Activated T-helper 17 cell treated with anti-CD3 and anti-CD28 coated beads, Interleukin-2, amount 50 U/mL, for 72 hours (primary cell): ENCODE measurements at places on chromosomes 6 and 20.

DNA sequence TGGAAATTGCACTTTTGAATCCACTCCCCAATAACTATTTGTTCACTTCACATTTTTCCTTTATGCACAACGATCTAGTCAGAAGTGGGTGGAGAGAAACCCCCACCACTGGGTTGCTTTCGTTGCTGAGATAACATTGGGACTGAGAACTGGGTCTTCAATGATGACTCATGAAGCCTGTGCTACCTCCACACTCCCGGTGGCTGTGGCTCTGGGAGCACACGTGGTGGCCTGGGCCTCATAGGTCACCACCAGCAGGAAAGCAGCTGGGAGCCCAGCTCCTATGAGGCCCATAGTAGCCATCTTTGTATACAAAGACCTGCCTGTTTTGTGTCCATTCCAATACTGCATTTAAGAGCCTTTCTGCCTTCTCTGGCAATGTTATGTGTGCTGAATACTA lies 178.0 kb upstream of the SASH1 start:
- H3K4me1 ChIP-seq, result no peaks in the 10 kb centered on the region
- H3K27ac ChIP-seq, result no peak overlapping the region
- peak; percentile 67 for ATAC-seq
- H3K36me3 ChIP-seq, result no peaks in the 10 kb centered on the region

DNA sequence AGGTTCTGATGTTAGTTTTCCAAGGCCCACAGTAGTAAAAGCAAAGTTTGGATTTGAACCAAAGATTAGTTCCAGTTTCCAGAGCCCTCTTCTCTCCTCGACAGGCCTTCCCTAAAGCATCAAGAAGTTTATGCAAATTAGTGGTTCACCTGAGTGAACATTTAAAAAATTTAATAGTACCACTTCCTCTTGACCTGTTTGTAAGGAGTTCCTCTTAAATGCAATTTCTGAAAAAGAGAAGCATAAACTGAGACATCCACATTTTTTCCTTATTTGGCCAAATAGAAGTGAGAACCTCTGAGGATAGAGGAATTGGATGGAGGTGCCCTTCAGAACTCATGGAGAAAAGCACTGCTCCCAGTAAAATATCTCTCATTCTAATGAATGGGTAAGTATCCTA lies 1.2 kb upstream of the DSE start:
- H3K36me3 ChIP-seq, result peaks cover 4% of the 10 kb centered on the region
- H3K27me3 ChIP-seq, result no peaks in the 10 kb centered on the region
- peaks cover 19% of the 10 kb centered on the region for H3K4me1 ChIP-seq
- H3K4me3 ChIP-seq, result peak overlapping the region; percentile 82

DNA sequence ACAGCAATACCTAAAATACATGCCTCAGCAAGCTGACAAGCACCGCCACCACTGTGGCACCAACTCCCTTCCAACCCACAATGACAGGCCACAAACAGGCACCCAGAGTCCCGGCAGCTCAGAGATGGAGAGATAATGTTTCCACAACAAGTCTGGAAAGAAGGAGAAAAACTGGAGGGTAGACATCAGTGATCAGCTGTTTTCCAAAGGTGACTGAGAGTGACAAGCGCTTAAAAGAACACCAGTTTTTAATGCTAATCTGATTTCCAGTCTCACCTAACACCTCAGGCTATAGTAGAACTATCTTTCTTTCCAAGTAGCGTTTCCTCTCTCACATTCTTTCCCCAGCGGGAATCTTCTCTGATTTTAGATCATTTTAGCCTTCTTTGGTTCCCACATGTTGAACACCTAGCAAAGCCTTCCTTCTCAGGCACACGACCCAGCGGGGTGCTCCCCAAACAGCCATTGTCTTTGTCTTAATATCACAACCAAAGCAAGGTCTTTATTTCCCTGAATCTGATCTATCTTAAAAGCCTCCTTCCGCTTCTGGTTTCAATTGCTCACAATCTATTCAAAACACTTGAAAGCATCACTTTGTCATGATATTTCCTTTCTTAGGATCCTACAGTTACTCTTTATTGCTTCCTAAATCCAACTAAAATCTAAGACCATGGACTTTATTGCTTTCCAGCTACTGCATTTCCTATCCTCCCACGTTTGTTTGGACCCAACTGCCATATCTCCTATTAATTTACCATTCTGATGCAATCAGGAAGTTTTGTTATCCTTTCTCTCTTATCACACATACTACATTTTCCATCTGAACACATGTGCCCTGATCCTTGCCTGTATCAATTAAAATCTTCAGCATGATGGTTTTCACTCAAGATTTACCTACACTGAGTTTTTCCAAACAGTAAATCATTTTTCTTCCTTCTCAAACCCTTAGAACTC lies 282.7 kb downstream of the ADGB start:
- H3K36me3 ChIP-seq, result no peaks in the 10 kb centered on the region
- H3K4me1 ChIP-seq, result no peaks in the 10 kb centered on the region
- no peak for ATAC-seq

DNA sequence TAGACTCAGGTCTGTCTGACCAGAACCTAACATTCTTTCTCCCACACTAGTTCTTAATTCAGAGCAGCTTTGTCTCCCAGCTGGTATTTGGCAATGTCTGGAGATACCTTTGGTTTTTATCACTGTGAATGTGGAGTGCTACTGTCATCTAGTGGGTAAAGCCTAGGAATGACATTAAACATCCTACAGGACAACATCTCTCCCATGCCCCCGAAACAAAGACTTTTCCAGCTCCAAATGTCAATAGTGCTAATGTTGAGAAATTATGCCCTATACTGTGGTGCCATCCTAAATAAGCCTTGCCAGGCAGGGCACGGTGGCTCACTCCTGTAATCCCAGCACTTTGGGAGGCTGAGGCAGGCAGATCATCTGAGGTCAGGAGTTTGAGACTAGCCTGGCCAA lies 4.2 kb upstream of the TTPAL start:
- no peak overlapping the region for H3K27ac ChIP-seq
- H3K4me1 ChIP-seq, result peaks cover 7% of the 10 kb centered on the region
- ATAC-seq, result no peak
- no peaks in the 10 kb centered on the region for H3K36me3 ChIP-seq

DNA sequence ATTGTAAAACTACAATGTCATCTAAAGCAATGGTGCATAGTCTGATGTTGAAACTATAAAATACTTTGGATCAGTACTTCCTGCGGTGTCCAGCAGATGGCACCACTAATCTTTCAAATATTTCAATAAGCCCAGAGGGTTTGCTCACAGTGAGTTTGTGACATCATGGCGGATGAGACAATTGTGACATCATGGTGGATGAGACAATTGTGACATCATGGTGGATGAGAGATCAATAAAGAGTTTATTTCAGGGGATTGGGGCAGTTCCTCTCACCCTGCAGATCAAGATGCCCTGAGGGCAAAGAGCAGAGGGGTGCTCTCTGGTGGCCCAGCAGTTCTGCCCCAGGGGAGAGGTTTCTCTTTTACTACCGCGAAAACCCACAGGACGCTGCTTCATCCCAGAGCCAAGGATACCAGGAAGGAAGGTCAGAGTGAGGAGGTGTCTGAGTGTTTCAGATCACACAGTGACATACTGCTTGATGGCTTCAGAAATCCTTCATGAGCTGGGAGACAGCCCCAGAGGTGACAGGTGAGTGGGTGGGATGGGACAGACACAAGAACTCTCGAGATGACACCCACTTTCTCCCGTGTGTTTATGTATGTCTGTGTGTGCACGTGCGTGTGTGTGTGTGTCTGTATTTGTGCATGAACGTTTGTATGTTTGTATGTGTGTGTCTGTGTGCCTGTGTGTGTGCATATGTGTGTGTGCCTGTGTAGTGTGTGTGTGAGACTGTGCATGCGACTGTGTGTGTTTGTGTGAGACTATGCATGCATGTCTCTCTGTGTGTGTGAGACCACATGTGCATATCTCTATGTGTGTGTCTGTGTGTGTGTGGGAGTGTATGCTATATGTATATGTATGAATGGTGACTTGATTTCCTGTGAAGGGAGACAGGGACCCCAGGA lies 7.3 kb upstream of the ULBP2 start:
- no peak overlapping the region for H3K4me3 ChIP-seq
- ATAC-seq, result peak; percentile 50
- peaks cover 7% of the 10 kb centered on the region for H3K36me3 ChIP-seq
- H3K4me1 ChIP-seq, result peaks cover 16% of the 10 kb centered on the region

- ATAC-seq, result no peak
- H3K4me3 ChIP-seq, result no peak overlapping the region
- no peaks in the 10 kb centered on the region for H3K4me1 ChIP-seq
- no peaks in the 10 kb centered on the region for H3K36me3 ChIP-seq
Measured at GRCh38 chr6:21128601-21129000, 464.9 kb upstream of the SOX4 start.

DNA sequence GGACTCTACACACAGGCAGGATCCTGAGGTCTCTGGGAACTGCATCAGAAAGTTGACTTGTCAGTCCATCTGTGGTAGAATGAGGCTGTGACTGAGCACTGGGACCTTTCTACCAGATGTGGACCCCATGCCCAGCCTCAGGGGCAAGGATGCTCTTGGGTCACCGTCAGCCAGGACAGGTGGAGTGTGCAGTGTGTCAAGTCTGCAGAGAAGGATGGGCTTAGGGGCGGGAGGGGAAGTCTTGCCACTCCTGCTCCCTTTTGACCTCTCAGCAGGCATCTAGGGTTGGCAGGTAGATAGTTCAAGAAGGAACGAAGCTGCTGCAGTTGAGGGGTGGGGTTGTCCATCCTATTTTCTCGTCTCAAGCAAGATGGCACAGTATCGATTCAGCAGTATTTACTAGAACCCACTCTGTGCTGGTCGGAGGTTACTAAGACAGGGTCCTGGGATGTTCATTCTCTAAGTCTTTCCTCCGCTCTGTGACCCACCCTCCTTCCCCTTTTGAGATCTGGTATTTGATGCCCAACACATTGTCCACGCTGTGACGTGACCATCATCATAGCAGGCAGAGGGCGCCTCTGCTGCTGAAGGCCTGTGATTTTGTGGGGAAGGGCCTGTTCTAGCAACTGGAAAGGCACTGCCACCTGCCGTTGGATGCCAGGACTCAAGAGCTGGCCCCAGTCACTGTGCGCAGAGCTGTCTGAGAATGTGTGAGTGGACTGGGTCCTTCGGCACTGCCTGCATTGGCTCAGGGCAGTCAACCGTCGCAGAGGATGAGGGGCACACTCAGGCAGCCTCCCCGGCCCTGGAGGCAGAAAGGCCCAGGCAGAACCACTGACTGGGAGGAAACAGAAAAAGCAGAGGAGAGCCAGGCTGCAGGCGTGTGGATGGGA lies 23.2 kb downstream of the RBCK1 start:
- H3K4me3 ChIP-seq, result no peak overlapping the region
- no peak for ATAC-seq
- H3K36me3 ChIP-seq, result peaks cover 90% of the 10 kb centered on the region
- peak overlapping the region; percentile 75 for H3K27ac ChIP-seq
- peaks cover 17% of the 10 kb centered on the region for H3K4me1 ChIP-seq

DNA sequence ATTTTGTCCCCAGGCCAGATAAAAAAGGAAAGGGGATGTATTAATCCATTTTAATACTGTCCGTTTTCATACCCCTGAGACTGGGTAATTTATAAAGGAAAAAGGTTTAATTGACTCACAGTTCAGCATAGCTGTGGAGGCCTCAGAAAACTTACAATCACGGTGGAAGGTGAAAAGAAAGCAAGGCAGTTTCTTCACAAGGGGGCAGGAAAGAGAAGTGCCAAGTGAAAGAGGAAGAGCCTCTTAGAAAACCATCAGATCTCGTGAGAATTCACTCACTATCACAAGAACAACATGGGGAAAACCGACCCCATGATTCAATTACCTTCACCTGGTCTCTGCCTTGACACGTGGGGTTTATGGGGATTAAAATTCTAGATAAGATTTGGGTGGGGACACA lies 152.5 kb downstream of the IBTK start:
- no peak overlapping the region for H3K27ac ChIP-seq
- no peaks in the 10 kb centered on the region for H3K4me1 ChIP-seq
- peaks cover 8% of the 10 kb centered on the region for H3K27me3 ChIP-seq
- H3K36me3 ChIP-seq, result no peaks in the 10 kb centered on the region
- no peak for ATAC-seq

- no peaks in the 10 kb centered on the region for H3K36me3 ChIP-seq
- no peaks in the 10 kb centered on the region for H3K4me1 ChIP-seq
- no peak overlapping the region for H3K4me3 ChIP-seq
- peaks cover 29% of the 10 kb centered on the region for H3K27me3 ChIP-seq
- H3K27ac ChIP-seq, result no peak overlapping the region
- ATAC-seq, result no peak
Measured at GRCh38 chr20:2006452-2007361, 12.8 kb upstream of the PDYN start.

GRCh38 chr20:50226093-50226974 lies 35.7 kb downstream of the CEBPB start:
- H3K36me3 ChIP-seq, result no peaks in the 10 kb centered on the region
- peaks cover 6% of the 10 kb centered on the region for H3K4me1 ChIP-seq
- ATAC-seq, result peak; percentile 55
- H3K4me3 ChIP-seq, result no peak overlapping the region
- H3K27ac ChIP-seq, result peak overlapping the region; percentile 16

DNA sequence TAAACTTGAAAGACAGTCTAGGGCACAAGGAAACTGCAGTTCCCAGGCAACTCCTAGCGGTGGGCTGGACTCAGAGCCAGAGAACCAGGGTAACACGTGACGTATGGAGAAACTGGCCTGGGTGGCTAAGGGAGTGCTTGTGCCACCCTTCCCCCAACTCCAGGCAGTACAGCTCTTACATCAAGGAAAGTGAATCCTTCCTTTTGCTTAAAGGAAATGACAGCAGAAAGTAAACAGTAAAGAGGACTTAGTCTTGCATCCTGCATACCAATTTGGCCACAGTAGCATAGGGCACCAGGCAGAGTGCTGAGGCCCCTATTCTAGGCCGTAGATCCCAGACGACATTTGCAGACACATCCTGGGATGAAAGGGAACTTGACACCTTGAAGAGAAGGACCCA lies 322.8 kb downstream of the CD109 start:
- H3K27ac ChIP-seq, result no peak overlapping the region
- H3K4me1 ChIP-seq, result no peaks in the 10 kb centered on the region
- H3K4me3 ChIP-seq, result no peak overlapping the region
- no peaks in the 10 kb centered on the region for H3K27me3 ChIP-seq
- H3K36me3 ChIP-seq, result no peaks in the 10 kb centered on the region

- H3K4me3 ChIP-seq, result no peak overlapping the region
- H3K36me3 ChIP-seq, result no peaks in the 10 kb centered on the region
- no peak overlapping the region for H3K27ac ChIP-seq
Measured at GRCh38 chr6:133435065-133435728, 194.0 kb downstream of the EYA4 start.

DNA sequence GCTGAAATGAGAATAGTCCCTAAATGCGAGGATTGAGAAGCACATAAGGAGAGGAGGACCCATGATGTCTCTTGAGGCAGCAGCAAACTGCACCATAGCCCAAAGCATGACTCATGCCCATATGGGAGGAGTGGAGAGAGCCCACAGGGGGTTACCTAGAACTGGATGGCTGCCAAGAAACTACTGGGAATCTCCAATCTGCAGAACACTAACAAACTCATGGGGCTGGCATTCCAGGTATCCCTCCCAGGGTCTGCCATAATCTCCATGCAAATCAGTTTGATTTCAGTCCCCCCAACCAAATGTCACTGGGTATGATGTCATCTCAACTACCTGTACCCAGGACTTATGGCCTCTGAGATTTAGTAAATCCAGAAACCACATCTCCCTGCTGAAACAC lies 410.5 kb downstream of the PTPRT start:
- no peak overlapping the region for H3K4me3 ChIP-seq
- no peak for ATAC-seq
- no peaks in the 10 kb centered on the region for H3K4me1 ChIP-seq
- no peaks in the 10 kb centered on the region for H3K27me3 ChIP-seq

GRCh38 chr20:33719989-33720709 lies at the start of gene PXMP4:
Gene PXMP4, minus strand, starts transcription at chr20:33720310. Its CDS starts 103 bp downstream, at chr20:33720207.
- H3K4me3 ChIP-seq, result peak within 1 kb of the TSS; percentile 68
- no peaks in the 10 kb centered on the region for H3K27me3 ChIP-seq
- peak; percentile 99 for ATAC-seq
- peak within 1 kb of the TSS; percentile 49 for H3K27ac ChIP-seq

GRCh38 chr6:98980819-98981218 lies 33.1 kb upstream of the FBXL4 start:
- H3K27ac ChIP-seq, result no peak overlapping the region
- H3K27me3 ChIP-seq, result peaks cover 11% of the 10 kb centered on the region
- H3K4me3 ChIP-seq, result no peak overlapping the region
- no peaks in the 10 kb centered on the region for H3K4me1 ChIP-seq
- no peak for ATAC-seq
- no peaks in the 10 kb centered on the region for H3K36me3 ChIP-seq
